ENCODE measurements at places on chromosomes 3 and 15. TPM values are rescaled to one million over a fixed set of nuclear protein-coding genes. Genes with fewer than 3 reads are reported as not detected.

ZDHHC3 gene
- 59.6 TPM for polyA plus RNA-seq

GPR87 gene
- polyA plus RNA-seq = 0.26 TPM

MLF1 gene
- 4.7 TPM for polyA plus RNA-seq

NME9 gene
- polyA plus RNA-seq = not detected

SLC2A2 gene
- not detected for polyA plus RNA-seq

CCR4 gene
- not detected for polyA plus RNA-seq

FOXL2NB gene
- not detected for polyA plus RNA-seq

SH3GL3 gene
- not detected for polyA plus RNA-seq

SSUH2 gene
- polyA plus RNA-seq = 0.10 TPM

ROPN1 gene
- not detected for polyA plus RNA-seq

CTXN2 gene
- not detected for polyA plus RNA-seq

LRRC31 gene
- not detected for polyA plus RNA-seq

HACL1 gene
- 11.1 TPM for polyA plus RNA-seq

TUSC7 gene
- not detected for polyA plus RNA-seq

ISLR2 gene
- not detected for polyA plus RNA-seq

GRK7 gene
- polyA plus RNA-seq = not detected

HDGFL3 gene
- polyA plus RNA-seq = 18.1 TPM

GABRR3 gene
- polyA plus RNA-seq = not detected

CHRD gene
- polyA plus RNA-seq = 0.09 TPM

PGBD4 gene
- polyA plus RNA-seq = 0.75 TPM

RPL39L gene
- polyA plus RNA-seq = 18.1 TPM

RPL22L1 gene
- polyA plus RNA-seq = 92.0 TPM

MESP1 gene
- 0.13 TPM for polyA plus RNA-seq

SEMA3G gene
- polyA plus RNA-seq = 0.07 TPM

EHHADH gene
- polyA plus RNA-seq = 2.0 TPM

IL17RE gene
- 8.6 TPM for polyA plus RNA-seq

CLRN1 gene
- not detected for polyA plus RNA-seq

SKOR1 gene
- polyA plus RNA-seq = 0.06 TPM

SLC25A20 gene
- polyA plus RNA-seq = 23.8 TPM

PAK6 gene
- not detected for polyA plus RNA-seq

C15orf61 gene
- polyA plus RNA-seq = 2.5 TPM

CHCHD4 gene
- 7.4 TPM for polyA plus RNA-seq

SOX14 gene
- polyA plus RNA-seq = not detected

ZNF660 gene
- 0.59 TPM for polyA plus RNA-seq

IQCB1 gene
- polyA plus RNA-seq = 9.7 TPM
